ENCODE measurements at places on chromosomes 5 and 9.

GRCh38 chr9:113803811-113804589 is 72.1 kb upstream of the ZNF618 start:
- no peak for DNase-seq

GRCh38 chr9:7146582-7146981 is 388.8 kb downstream of the KDM4C start:
- DNase-seq, result peak; percentile 17

DNA sequence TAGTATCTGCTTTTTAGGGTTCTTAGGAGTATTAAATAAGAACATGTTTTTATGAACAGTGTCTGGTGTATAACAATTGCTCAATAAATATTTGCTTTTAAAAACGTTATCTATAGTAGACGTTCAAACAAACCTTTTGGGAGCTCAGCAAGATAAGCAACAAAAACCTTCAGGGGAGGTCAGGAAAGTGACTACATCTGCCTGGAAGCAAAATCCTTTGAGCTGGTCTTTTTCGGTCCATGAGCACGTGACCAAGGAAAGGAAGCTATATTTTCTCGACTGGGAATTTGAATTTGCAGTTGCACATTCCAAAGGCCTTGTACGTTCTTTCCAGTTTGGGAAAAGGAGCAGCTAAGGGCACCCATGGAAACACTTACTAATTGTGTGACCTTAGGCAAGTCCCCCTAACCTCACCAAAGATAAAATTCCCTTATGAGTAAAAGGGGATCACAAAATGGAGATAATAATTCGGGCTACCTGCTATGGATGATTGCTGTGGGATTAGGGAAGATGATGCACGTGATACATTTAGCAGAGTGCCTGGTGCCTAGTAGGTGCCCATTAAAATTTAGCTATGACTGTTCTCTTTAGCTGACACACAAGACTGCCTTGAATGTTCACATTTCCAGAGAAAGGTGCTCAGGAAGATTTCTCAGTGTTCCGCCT is 45.4 kb downstream of the PTTG1 start:
- DNase-seq, result no peak

DNA sequence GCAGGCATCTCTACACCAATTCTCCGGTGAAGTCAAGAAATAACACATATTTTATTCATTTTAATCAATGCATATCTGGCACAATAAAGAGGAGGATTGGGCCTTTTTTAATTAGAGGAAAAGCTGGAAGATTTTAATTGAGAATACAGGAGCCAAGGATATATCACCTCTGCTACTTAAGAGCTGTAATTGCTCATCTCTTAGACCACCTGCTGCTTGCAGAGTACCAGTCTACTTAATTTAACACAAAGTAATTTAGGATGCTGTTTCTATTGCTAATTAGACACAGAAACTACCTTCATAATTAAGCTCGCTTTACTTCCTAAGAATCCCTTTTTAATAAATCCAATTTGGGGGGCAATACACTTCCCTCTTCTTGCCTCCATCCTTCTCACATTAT is 326.9 kb downstream of the TENT4A start:
- no peak for DNase-seq

GRCh38 chr9:92564504-92564903 is 28.7 kb upstream of the ECM2 start:
- DNase-seq, result no peak

GRCh38 chr5:174567506-174568141 is 156.8 kb upstream of the MSX2 start:
- DNase-seq, result no peak

- DNase-seq, result no peak
These were observed 192.4 kb downstream of the DOCK8 start for GRCh38 chr9:406886-407654.

GRCh38 chr5:113381791-113382190 is 53.0 kb downstream of the TSSK1B start:
- DNase-seq, result no peak

DNA sequence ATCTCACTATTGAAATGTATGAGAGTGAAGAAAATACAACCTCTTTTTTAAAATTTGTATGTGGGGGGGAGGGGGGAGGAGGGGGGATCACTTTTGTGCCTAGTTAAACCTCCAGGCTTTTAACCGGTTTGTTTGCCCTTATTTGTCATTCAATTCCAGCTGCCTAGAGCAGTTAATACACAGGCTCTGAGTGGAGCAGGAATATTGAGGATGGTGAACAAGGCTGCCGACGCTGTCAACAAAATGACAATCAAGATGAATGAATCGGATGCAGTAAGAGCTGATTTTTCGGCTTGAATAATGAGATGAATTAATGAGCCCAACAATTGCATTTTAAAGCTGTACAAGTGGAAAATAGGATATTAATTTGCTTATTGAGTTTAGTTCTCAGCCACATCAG is 28.7 kb upstream of the SNX24 start:
- no peak for DNase-seq

DNA sequence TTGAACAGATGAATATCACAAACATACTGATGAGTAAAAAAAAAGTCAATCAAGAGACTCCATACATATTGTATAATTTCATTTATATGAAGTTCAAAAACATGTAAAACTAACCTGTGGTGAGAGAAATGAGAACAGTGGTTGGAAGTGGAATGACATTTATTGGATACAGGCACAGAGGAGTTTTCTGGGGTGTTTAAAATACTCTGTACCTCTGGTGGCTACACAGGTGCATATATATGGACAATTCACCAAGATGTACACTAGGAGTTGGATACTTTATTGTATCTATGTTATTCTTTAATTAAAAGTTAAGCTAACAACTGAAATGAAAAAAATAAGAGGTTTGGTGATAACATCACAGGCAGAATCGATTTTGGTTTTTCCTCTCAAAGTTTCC is 14.1 kb downstream of the FOXD1 start:
- no peak for DNase-seq

GRCh38 chr5:165781738-165782137 is 2276.3 kb downstream of the MAT2B start:
- DNase-seq, result no peak

- no peak for DNase-seq
These were observed 102.1 kb upstream of the ASTN2 start for GRCh38 chr9:117516676-117517632.

GRCh38 chr5:126809916-126810315 is 33.0 kb downstream of the LMNB1 start:
- no peak for DNase-seq

DNA sequence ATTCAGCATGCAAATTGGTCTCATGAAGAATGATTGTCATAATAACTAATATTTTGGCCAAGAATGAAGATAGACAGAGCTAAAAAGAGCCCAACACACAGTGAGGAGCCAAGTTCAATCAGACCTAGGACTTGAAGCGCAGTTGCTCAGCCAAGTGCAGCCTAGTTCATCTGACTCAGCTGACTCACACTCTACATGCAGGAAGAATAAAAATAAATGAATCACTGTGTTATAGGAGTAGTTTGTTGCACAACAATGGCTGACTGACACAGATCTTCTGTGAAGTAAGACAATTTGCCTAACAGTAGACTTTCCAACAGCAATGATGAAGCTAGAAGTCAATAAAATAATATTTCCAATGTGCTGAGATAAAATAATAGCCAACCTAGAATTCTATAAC is 261.5 kb downstream of the CEMIP2 start:
- DNase-seq, result no peak

DNA sequence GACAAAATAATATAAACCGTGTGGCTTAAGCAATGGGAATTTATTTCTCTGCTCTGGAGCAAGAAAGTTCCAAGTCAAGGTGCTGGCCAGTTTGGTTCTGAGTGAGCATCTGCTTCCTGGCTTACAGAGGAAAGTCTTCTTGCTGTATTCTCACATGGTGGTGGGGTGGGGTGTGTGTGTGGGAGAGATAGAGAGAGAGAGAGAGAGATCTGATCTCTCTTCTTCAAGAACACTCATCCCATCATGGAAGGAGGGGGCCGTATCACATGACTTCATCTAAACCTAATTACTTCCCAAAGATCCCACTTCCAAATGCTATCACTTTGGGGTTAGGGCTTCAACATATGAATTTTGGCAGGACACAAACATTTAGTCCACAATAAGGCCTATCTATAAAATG is 91.2 kb downstream of the PRR16 start:
- no peak for DNase-seq

GRCh38 chr9:123927625-123928532 is 2.0 kb downstream of the DENND1A start:
- DNase-seq, result no peak

DNA sequence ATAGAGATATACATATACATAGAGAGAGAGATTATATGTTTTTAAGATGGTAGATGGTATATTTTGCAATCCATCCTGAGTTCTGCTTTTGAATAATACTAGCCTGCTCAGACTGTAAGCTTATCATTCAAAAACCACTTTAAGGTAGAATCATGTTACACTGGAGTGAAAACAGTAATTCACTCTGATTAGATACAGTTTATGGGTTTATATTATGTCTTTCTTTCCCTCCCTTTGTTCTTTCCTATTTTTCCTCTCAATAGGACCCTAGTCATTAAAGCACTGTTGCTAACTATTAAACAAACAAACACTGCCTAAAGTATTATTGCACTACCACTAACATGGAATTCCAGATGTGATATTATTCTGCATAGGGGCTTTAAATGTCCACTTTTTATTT is 202.0 kb downstream of the ADAMTSL1 start:
- DNase-seq, result no peak

- peak; percentile 52 for DNase-seq
These were observed 456.0 kb downstream of the RAB3C start for GRCh38 chr5:59038798-59039295.

GRCh38 chr9:96222132-96222531 is 79.8 kb downstream of the HSD17B3 start:
- DNase-seq, result no peak

GRCh38 chr9:36029202-36029601 is 7.5 kb upstream of the RECK start:
- no peak for DNase-seq

DNA sequence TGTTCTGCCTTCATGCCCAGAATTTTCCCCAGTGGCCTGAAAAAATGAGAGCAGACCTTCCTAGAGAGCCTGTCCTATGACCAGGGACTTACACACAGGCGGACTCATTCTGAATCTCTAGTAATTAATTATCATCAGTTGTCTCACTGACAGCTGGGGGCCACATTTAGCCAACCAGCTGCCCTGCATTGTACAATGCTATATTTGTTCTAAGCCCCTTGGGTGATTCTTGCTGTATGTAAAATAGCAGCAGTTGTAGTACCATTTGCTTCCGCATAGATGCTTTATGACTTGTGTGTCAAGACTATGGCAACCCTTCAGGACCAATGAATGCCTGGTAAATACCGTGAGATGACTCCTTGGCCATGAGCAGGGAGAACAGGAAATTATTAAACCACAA is 415.4 kb upstream of the SEMA6A start:
- peak; percentile 39 for DNase-seq

GRCh38 chr9:71716138-71716909 is 52.0 kb downstream of the CEMIP2 start:
- no peak for DNase-seq

GRCh38 chr5:109743041-109743531 is 53.4 kb downstream of the MAN2A1 start:
- no peak for DNase-seq

- no peak for DNase-seq
These were observed 61.1 kb downstream of the GRIA1 start for GRCh38 chr5:153551537-153552079.

DNA sequence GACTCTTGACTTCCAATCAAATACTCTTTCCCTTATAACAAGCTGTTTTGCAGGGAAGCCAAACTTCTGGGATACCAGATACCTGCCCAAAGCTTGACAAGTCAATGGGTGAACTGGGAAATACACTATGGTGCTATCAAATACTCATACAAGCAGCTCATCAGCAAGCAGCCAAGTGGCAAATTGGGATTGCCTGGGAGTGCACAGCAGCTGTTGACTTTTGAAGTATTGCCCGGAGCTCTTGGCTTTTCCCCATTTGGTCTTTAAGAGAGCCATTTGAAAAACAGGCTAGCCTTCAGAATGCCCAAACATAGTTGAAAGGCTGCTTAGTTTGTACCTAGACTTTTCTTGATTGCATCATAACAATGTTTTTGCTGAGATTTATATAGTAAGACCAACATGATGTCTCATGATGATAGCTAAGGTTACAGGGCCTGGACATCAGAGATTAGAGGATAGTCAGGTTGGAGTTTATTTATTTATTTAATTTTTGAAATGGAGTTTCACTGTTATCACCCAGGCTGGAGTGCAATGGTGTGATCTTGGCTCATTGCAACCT is 210.1 kb upstream of the ZNF608 start:
- DNase-seq, result no peak

DNA sequence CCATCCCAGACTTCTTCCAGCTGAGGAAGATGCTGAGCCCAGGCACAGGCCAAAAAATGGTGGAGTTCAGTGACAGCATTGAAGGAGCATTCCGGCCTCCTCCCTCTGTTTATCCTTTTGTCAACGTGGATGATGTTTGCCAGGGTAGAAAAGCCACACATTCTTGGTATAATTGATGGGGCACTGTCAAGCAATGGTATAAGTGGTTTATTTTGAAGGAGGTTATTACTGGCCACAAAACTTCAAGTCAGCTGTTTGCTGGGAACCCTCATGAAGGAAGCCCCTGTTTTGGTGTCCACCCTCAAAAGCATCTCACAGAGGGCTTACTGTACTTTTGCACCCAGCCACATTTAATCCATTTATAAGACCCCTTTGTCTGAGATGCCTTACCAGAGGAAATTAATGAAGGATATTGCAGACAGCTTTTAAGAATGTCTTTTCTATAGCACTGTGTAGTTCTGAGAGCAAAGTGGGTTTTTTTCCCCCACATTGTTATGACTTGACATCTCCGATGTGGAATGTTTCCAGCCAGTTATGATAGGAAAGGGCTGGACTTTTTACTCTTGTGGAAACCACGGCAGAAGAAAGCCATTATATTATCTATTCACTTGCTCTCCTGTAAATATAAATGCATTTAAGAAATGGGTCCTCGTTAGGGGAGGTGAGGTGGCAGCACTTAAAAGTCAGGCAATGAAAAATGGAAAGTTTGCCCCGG is 95.5 kb upstream of the SPATA31D4 start:
- no peak for DNase-seq

DNA sequence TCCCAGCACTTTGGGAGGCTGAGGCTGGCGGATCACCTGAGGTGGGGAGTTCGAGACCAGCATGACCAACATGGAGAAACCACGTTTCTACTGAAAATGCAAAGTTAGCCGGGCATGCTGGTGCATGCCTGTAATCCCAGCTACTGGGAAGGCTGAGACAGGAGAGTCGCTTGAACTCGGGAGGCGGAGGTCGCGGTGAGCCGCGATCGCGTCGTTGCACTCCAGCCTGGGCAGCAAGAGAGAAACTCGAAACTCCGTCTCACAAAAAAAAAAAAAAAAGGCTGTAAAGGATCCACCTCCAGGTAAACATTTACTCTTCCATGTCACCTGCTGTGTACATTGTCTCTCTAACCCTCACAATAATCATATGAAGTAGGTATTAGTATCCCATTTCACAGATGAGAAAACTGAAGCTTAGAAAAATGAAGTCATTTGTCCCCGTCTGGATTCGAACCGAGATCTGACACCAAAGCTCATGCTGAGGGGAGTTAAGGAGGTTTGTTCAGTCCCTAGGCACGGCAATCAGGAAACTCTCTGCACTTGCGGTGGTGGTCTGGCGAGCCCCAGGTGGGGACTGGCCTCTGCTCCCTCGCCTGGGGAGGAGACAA is 494 bp upstream of the DOCK2 start:
- no peak for DNase-seq

- DNase-seq, result no peak
These were observed 728.5 kb upstream of the ADAMTS16 start for GRCh38 chr5:4411664-4412063.

- no peak for DNase-seq
These were observed 29.3 kb downstream of the RASGEF1C start for GRCh38 chr5:180179442-180180420.

- no peak for DNase-seq
These were observed 256.1 kb upstream of the ANKRD55 start for GRCh38 chr5:56489272-56489671.

GRCh38 chr9:132260846-132261245 is 93.9 kb downstream of the SETX start:
- no peak for DNase-seq

Measured in BE2C (cell line).